ENCODE measurements at places on chromosomes 1 and 21.

GRCh38 chr1:94118471-94118870, 2.5 kb downstream of the ABCA4 start:
- no peak for DNase-seq

GRCh38 chr1:227947676-227948492, at the start of gene WNT9A:
WNT9A (minus strand) TSS chr1:227947932; CDS start chr1:227947887, 45 bp downstream.
- DNase-seq = peak; percentile 36

DNA sequence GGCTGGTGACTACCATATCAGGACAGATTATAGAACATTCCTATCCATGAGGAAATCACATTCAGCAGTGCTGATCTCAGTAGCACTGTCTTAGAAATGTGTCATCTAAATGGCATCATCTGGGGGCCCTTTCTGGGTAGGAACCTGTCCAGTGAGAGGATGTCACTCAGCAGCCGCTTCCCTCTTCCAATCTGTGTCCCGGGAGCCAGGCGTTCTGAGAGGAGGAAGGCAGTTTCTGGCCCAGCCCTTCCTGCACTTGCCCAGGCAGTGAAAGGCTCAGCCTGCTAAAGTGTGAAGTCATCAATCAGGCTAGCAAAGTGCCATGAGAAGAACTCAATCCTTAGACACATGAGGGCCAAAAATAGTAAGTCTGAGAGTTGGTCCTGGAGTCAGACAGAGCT, 25.6 kb downstream of the RAB4A start:
- DNase-seq = no peak

- DNase-seq = no peak
Observed at GRCh38 chr1:24018611-24019580, 38.8 kb upstream of the SRSF10 start.

- DNase-seq = no peak
Observed at GRCh38 chr1:210298936-210299335, 29.8 kb upstream of the HHAT start.

- DNase-seq = no peak
Observed at GRCh38 chr1:33721301-33721815, 142.5 kb upstream of the HMGB4 start.

DNA sequence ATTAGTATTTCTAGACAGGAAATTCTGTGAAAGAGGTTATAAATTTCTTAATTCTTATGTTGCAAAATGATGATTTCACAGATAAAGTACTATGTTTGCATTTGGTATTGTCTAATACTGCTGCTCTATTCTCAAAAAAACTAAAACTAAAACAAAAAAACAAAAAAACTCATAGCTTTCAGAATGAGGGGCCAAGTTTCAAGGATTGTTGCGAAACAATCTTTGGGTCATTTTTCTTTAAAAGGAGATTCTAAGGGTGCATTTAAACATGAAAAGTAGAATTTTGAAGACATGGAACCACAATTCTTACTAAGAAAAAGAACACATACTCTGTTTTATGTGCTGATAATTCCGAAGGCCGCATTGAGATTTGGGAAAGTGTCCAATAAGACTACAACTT, 645.1 kb downstream of the ADGRL2 start:
- DNase-seq = no peak

GRCh38 chr1:244104309-244105060, 53.4 kb downstream of the ZBTB18 start:
- DNase-seq = no peak
